Inflammatory macrophage treated with lipopolysaccharide for 4 hours (primary cell): ENCODE measurements at places on chromosomes 5 and 9.

GRCh38 chr5:33408816-33409215 is 31.9 kb upstream of the TARS1 start:
- DNase-seq = no peak

DNA sequence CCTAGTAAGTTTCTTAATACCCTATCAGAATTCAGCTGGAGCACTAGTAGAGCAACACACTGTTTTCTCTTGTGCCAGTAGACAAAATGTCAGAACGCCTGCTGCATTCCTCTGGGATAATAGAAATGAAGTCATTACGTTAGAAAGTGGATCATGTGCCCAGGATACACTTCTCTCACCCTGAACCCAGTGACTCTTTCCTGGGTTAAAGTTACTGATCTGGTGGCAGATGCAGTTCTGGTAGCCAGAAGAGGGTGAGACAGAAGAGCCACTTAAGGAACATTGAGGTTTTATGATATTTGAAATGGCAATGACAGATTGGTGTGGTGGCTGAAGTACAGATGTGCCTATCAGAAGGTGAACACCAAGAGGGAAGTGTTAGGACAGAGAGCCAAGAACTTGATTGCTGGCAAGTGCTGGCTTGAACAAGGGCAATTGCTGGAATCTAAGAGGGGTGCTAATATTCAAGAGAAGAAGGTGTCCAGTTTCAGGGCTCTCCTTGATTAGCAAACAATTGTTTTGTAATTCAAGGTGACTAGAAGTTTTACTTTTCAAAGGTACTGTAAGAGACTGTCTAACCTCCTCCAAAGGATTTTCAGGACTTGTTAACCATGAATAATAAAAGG is 93.7 kb upstream of the ERBIN start:
- no peak for DNase-seq

- no peak for DNase-seq
These were observed 55.9 kb downstream of the OTULIN start for GRCh38 chr5:14720236-14720923.

DNA sequence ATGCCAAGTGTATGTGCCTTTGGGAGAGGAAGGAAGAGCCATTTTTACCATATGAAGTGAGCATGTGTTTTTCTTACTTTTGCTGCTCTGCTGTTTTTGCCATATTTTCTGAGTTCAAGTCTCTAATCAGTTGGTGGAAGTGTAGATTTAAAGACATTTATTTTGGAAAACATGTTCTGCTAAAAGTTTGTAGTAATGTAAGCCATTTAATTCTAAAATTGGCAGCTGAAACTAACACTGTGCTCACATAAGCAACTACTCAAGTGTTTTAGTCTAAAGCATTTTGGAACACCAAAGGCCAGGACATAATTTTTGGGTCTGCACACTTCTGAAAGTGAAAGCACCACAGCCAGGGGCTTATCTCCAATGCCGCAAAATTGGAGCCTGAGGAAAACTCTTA is 363.4 kb upstream of the ZNF608 start:
- no peak for DNase-seq

GRCh38 chr5:103785569-103785968 is 223.0 kb upstream of the NUDT12 start:
- DNase-seq = no peak

DNA sequence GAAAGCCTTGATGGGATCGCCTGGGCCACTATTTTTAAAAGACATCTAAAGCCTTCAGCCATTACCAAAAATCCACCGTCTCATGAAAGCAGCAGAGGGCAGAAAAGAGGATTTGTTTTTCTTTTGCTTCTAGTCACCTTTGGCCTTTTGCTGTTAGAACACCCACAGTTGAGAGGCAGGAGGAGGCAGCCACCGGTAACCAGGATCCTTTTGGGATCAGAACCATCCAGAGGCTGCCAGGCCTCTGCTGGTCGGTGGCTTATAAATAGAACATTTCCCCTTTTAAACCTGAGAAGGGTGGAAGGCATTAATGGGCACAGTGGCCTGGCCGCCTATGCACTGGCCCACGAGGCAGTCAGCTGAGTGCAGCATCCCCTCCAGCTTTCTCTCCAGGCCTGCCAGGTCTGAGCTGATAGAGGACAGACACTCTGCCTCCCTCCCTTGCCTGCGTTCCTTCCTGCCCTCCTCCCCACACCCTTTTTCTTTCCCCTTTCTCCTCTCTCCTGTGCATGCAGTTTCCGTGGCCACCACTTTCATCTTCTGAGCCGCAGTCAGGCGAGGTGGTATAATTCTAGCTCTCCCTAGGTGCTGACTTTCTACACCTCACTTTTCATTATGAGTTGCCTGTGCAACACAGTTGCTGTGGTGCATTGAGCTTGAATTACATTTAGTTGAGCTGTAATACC is 253.4 kb downstream of the ARHGAP26 start:
- no peak for DNase-seq

DNA sequence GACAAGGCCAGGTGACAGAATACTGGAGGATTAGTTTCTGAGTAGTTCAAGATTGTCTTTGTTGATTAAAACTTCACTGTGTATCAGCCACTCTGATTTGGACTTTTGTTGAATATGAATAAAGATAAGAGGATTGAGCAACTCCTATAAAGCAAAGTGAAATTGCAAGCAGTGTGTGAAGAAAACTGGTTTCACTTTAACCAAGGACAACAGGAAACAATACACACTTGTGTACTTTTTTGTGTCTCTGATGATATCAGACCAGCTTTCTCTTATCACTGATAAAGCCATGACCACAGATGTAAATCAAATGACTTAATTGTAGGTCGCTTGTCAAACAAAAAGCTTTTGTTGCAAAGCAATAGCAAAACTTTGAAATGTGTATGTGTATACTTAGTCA is 268.6 kb downstream of the FER start:
- DNase-seq = peak; percentile 18

DNA sequence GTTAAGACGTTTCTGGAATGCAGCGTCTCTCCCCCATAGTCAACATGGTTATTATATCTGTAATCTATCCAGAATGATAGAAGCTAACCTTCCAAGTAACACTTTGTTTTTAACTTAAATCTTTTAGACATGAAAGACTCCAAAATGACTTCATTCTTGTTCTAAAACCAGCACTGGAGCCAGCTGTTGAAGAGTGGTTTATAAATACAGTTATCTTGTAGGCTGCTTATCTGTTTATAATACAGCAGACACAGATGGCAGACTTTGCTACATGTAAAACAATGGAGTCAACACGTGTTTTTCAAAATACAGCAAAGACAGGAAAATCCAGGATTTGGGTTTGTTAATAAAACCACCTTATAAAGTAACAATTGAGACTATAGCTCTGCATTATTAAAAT is 48.8 kb upstream of the RETREG1 start:
- no peak for DNase-seq

DNA sequence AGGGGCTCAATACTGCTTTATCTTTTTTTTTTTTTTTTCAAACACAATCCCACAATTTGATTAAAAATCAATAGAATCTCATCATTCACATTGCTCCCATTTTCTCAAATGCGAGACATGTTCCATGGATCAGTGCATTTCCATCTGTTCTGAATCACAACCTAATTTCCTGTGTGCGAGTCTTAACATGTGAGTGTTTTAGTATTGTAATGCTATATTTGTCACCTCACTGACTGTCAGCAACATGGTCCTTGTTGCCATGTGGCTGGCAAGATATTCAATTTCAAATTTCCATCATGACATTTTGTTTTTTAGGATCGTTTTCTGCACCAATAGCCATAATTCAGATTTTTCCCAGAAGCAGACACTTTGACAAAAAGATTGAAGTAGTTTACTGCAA is 233.2 kb upstream of the PRDM9 start:
- no peak for DNase-seq

DNA sequence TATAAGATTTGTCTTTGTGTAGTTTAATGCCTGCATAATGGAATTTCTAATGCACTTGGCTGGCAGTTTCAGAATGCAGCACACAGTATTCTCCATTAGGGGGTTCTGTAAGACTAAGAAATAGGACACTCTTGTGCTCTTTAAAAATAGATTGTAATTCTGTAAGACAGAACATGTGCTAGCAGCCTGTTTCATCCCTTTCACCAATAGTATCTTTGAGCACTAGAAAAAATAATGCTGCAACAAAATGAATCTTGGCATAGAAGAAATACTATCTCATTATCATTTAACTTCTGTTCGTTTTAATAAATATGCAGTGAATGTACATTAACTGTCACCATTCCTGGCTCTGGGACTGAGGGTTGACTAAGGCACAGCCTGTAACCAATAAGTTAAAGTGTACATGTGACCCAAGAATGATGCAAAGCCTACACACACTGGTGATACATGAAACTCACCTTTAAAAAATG is 23.8 kb upstream of the ZNF622 start:
- DNase-seq = peak; percentile 32

GRCh38 chr5:76710991-76711390 is 4.9 kb upstream of the F2R start:
- no peak for DNase-seq
